ENCODE measurements at places on chromosomes 5 and 9.

- no peak for DNase-seq
Measured at GRCh38 chr5:139460455-139460854, 2.1 kb downstream of the ECSCR start.

GRCh38 chr5:94793816-94794198, 175.3 kb downstream of the SLF1 start:
- DNase-seq, result no peak

DNA sequence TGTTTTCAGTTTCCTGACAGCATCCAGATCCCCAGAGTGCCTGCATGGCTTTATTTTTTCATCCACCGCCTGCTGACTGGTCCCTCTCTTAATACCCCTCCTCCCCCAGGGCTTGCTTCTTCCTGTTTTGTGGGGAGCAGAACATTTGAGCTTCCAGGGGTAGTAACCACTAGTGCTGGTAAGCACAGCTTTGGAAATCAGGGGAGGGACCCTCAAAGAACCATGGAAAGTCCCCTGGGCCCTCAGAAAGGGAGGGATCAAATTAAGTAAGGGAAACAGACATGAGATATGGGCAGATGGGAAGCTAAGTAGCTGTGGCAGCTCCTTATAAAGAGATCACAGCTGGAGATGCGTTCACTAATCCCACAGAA, 26.8 kb downstream of the GRIA1 start:
- DNase-seq, result no peak

DNA sequence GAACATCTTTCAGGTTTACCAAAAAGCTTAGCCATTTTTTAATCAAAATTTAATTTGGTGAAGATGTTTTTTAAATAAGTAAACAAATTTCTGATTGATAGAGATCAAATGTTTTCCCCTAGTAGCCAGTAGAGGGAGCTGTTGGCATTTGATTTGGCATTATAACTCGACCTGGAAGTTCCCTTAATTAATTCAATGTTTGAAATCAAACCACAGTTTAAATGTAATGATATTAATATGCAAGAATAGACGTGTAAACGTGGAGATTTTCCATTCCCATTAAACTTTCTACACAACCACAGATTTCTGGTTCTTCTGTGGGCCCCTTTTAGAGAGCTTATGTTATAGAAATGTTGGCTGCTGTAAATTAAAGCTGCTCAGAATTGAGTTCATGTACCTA, 148.1 kb upstream of the MPDZ start:
- DNase-seq, result peak; percentile 78

DNA sequence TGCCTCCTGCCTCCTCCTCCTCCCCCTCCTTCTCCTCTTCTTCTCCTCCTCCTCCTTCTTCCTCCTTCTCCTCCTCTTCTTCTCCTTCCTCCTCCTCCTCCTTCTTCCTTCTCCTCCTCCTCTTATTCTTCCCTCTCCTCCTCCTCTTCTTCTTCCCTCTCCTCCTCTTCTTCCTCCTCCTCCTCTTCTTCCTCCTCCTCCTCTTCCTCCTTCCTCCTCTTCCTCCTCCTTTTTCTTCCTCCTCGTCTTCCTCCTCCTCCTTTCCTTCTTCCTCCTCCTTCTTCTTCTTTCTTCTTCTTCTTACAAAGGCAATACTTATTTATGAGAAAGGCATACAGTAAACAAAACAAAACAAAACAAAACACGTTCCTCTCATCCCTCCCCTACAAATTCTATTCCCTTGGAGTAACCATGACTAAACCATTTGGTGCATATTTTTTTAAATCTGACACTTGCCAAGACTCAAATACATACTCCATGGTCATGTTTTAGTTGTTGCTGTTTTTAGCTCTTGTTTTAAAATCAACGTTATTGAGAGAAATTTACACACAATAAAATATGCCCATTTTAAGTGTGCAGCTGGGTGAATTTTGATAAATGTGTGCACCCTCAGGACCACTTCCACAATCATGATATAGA, 135.6 kb downstream of the FOXD1 start:
- no peak for DNase-seq

Measured in endothelial cell of umbilical vein (primary cell).